ENCODE measurements at places on chromosomes 1 and 21. TPM values are rescaled to one million over a fixed set of nuclear protein-coding genes. Genes with fewer than 3 reads are reported as not detected.

The SH3D21 gene
- total RNA-seq: 3.1 TPM

The SH2D5 gene
- total RNA-seq: 0.79 TPM

The FNDC5 gene
- total RNA-seq: 0.44 TPM

The TEDDM1 gene
- total RNA-seq: not detected

The OSCP1 gene
- 4.3 TPM for total RNA-seq

The AMPD1 gene
- not detected for total RNA-seq

The CLDN14 gene
- total RNA-seq: not detected

The STRIP1 gene
- 38.5 TPM for total RNA-seq

The LRRC53 gene
- not detected for total RNA-seq

The SRSF4 gene
- 82.6 TPM for total RNA-seq

The CYP2J2 gene
- 19.6 TPM for total RNA-seq

The GBP4 gene
- 2.5 TPM for total RNA-seq

The LY9 gene
- total RNA-seq: 3.2 TPM

The TCHHL1 gene
- not detected for total RNA-seq

The CYP4X1 gene
- 30.9 TPM for total RNA-seq

The DDAH1 gene
- total RNA-seq: 6.1 TPM

The GUCA2A gene
- total RNA-seq: not detected

The PRR9 gene
- not detected for total RNA-seq

The PGLYRP4 gene
- 15.1 TPM for total RNA-seq

The LCE1E gene
- not detected for total RNA-seq

The CLIC6 gene
- total RNA-seq: 1.3 TPM

The MIXL1 gene
- not detected for total RNA-seq

The PIGP gene
- 10.2 TPM for total RNA-seq

The MYCBP gene
- total RNA-seq: 24.0 TPM

The FAM151A gene
- not detected for total RNA-seq

The ACTL8 gene
- total RNA-seq: 0.18 TPM

The PLA2G2F gene
- not detected for total RNA-seq

The ILDR2 gene
- 0.04 TPM for total RNA-seq

The IFNLR1 gene
- 4.6 TPM for total RNA-seq

The RASAL2 gene
- total RNA-seq: 24.8 TPM

The HORMAD1 gene
- total RNA-seq: 9.3 TPM

The WNT3A gene
- 0.97 TPM for total RNA-seq

The TSPEAR gene
- not detected for total RNA-seq
